ENCODE measurements at places on chromosomes 6 and 20.

GRCh38 chr6:26400626-26401025 lies 1.4 kb upstream of the BTN3A1 start:
- no peak for DNase-seq

DNA sequence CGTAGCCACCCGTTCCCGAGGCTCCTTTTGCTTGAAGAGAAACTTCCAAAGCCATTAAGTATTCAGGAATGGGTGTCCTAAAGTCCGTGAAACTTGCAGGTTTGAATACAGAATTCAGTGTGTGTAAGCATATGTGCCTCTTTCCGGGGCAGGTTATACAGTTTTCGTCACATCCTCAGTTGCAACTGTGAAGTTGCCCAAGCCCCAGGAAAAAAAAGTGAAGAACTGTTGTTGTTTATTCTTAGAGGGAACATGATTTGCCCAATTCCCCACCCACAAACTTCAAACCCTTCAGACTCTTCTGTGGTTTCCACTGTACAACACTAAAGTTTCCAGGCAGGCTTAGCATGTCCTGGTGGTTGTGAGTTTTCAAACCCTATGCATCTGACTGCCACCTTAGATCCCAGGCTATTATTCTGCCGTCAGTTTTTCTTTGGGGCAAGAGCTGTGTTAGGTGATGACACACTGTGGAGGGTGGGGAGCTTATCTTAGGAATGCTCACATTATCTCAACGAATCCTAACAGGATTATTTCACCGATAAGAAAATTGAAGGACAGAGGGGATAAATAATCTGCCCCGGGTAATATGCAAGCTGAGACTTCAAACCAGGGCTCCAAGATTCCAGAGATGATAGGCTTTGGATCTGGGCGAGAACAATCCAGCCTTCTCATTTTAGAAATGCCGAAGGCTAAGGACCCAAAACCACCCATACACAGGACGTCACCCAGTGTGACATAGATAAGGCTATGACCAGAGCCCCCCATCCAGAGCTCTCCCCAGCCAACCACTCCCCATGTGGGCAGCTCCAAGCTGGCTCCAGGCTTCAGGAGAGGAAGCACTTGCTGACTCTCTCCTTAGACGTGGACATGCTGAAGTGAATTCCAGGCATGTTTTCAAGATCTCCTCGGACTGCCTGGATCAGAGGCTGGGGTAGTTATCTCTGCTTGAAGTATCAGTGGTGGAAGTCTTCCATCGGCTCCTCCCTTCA lies 81.7 kb upstream of the AFDN start:
- no peak for DNase-seq

- DNase-seq: no peak
These were observed 22.5 kb downstream of the NCOA3 start for GRCh38 chr20:47524015-47524784.

GRCh38 chr6:19812512-19813119 lies 24.6 kb upstream of the ID4 start:
- DNase-seq: no peak

DNA sequence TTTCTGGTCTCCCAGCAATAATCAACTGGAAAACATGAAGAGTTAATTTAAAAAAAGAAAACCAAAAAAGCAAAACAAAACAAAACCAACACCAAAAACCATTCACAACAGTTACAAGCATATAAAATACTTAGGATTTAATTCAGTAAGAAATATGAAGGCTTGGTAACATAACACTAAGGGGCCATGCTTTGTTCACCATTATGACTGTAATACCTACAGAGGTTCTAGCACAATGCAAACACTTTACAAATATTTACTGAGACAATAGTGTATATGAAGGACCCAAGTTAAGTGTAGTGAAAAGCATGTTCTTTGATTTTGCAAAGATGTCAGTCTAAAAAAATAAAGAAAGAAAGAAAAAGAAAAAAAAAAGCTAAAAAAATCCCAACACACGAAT lies 109.8 kb upstream of the EMILIN3 start:
- no peak for DNase-seq

- DNase-seq: no peak
These were observed 1.0 kb upstream of the LY6G6D start for GRCh38 chr6:31713991-31714684.

- DNase-seq: no peak
These were observed 26.4 kb upstream of the MEI4 start for GRCh38 chr6:77626426-77626825.

- DNase-seq: no peak
These were observed 511.1 kb downstream of the TENT5A start for GRCh38 chr6:81241126-81242041.

DNA sequence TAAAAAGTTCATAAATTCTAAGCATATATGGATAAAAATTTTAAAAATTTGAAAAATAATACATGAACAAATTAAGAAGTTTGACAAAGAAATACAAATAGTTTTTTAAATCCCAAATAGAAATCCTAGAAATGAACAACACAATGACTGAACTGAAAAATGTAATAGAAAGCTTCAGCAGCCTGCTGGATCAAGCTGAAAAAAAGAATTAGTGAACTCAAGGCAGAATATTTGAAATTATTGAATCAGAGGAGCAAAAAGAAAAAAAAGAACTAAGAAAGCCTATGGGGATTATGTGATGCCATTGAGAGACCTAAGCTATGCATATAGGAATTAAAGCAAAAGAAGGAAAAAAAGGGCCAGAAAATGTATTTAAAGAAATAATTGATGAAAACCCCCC lies 39.9 kb upstream of the TFB1M start:
- DNase-seq: no peak

DNA sequence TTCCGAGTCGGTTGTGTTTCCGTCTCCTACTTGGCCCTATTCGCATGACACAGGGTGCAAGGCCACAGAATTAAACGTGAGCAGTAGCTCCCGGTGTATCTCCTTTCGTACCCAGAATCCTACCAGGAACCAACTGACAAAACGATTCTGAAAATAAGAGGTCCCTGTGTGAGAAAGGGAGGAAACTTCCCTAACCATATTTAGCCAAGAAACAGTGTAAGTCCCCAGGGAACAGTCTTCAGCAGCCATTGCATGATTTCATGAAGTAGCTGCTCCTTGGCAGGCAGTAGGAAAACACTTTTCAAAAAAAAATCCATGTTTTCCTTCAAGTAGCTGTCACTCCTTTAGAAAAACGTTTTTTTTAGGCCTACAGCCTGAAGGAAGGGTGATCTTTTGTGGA lies 46.9 kb downstream of the PDE10A start:
- no peak for DNase-seq

GRCh38 chr6:163926642-163927041 lies 512.1 kb downstream of the QKI start:
- no peak for DNase-seq

- DNase-seq: no peak
These were observed 44.3 kb downstream of the MARCKS start for GRCh38 chr6:113901482-113901881.

GRCh38 chr6:3340894-3341293 lies 82.1 kb downstream of the PSMG4 start:
- DNase-seq: no peak

- no peak for DNase-seq
These were observed 86.9 kb downstream of the SNX5 start for GRCh38 chr20:17881741-17882064.
